ENCODE measurements at places on chromosomes 7 and 10.
A peak's percentile ranks its signal among the peaks of the same experiment; 100 is the strongest.

- DNase-seq: peak; percentile 68
These were observed 8.3 kb upstream of the SLC18A3 start for GRCh38 chr10:49601857-49602256.

- no peak for DNase-seq
These were observed 1.2 kb downstream of the PROSER2 start for GRCh38 chr10:11824376-11824775.

- DNase-seq: no peak
These were observed 79.3 kb downstream of the GRID1 start for GRCh38 chr10:86287110-86287793.

- no peak for DNase-seq
These were observed 191.0 kb downstream of the TAX1BP1 start for GRCh38 chr7:27930910-27931476.

DNA sequence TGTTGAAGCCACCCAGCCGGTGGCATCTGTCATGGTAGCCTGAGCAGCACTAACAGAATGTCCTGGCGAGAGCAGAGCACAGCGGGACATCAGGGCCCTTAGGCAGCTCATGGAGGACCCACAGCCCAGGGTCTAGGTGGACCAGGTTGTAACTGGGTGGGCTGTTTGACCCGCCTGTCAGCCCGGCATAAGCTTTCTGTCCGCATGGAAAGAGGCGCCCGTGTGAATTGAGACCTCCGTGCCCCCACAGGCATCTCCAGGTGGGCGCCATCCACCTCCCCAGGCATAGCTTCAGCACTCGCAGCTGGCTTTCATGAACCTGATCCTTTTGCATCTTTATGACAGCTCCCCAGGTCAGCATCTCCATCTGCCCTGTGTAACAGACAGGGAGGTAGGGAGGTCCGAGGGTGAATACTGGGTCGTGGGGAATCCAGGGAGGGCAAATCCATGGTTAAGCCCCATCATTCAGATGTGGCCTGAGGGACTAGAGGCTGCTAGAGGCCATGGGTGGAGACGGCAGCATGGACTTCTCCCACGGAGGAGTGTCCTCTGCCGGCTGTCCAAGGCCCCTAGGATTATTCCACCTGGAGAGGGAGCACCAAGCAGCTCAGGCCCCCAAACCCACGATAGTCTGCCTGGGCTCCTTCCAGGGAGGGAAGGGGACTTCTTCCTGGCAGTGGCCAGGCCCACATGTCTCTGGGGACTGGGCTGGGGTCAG is 371.6 kb upstream of the MKI67 start:
- DNase-seq: no peak

- DNase-seq: no peak
These were observed 283.9 kb downstream of the PLXDC2 start for GRCh38 chr10:20100171-20100570.

GRCh38 chr7:26688388-26688787 is 176.0 kb downstream of the SKAP2 start:
- no peak for DNase-seq
